ENCODE measurements at places on chromosomes 3 and 15.

GRCh38 chr3:149771652-149772271, 19.5 kb upstream of the COMMD2 start:
- DNase-seq: peak; percentile 23

DNA sequence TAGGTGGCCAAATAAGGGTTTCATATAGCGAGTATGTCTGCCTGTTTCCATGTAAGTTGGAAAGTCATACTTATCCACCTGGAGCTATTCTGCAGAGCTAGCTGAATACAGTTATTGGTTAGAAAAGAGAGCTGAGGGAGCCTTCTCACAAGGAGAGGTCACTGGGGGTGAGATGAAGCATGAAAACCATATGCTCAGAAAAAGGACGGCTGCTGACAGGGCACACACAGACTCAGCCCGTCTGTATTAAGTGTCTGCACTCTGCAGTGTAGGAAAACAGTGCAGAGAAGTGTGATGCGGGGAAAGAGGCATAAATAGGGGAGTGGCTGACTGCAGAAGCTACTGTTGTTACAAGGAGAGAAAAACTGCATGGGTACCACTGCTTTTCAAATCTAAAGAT, 58.2 kb downstream of the C3orf70 start:
- no peak for DNase-seq

DNA sequence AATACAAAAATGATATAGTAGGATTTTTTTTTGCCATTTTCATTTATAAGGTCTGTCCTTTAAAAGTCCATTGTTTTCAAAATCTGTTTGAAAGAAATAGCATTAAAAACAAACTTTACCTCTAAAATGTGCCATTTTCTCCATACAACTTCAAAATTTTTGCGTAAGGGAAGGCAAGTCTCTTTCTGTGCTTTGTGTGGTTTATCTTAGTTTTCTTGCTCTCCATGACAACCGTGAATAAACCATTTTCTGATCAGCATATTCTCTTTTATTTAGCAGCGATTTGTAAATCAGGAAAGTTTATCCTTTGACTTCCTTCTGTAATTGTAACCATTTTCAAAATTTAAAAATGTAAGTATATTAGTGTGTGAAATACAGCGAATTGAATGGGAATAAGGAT, 147.9 kb upstream of the CGNL1 start:
- no peak for DNase-seq

DNA sequence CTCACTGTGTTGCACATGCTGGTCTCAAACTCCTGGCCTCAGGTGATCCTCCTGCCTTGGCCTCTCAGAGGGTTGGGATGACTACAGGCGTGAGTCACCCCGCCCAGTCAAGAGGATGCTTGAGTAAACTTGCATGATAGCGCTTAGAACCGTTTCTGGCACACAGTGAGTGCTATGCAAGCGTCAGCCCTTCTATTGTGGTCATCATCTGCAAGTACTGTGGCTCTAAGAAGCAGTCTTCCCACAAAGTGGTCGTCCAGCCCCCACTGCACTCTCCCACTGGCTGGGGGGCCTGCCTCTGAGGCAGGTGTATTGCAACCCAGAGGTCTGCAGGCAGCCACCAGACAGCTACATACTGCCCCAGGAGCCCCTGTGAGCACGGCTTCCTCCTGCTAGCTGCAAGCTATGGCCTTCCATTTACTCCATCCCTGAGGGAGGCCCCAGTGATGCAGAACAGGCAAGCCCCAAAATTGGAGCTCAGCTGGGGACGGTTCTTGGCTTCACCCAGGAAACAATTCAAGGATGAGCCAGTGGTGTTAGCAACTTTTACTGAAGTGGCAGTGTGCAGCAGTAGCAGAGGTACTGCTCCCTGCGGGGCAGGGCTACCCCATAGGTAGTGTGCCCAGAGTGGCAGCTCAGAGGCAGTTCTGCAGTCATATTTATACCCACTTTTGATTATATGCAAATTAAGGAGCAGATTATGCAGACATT, 95.4 kb downstream of the LSM3 start:
- no peak for DNase-seq

- DNase-seq: peak; percentile 22
These were observed 189.2 kb upstream of the FEZF2 start for GRCh38 chr3:62562596-62562995.

DNA sequence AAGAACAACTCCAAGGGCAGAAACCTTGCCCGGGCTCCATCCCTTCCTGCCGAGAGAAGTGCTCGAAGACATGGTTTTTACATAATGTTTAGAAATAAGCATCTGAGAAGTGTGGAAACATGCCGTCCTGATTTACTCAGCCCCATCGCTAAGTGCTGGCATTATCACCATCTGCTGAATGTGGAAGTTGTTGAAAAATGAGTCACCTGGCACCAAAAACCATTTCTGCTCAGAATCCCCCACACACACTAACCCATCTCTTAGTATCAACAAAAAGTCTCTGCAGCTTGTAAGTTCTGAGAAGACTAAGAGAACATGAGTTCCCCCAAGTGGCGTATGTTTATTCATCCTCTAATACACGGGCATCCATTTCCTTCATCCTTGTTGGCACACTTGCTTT, 51.0 kb upstream of the ARL8B start:
- DNase-seq: no peak

GRCh38 chr3:13015286-13016082, 57.7 kb downstream of the IQSEC1 start:
- DNase-seq: no peak

- DNase-seq: peak; percentile 21
These were observed 515.9 kb downstream of the NLGN1 start for GRCh38 chr3:173913397-173913796.

- no peak for DNase-seq
These were observed 68.1 kb downstream of the TFRC start for GRCh38 chr3:196013587-196014487.

GRCh38 chr3:46915297-46915822, 37.8 kb downstream of the PTH1R start:
- no peak for DNase-seq

DNA sequence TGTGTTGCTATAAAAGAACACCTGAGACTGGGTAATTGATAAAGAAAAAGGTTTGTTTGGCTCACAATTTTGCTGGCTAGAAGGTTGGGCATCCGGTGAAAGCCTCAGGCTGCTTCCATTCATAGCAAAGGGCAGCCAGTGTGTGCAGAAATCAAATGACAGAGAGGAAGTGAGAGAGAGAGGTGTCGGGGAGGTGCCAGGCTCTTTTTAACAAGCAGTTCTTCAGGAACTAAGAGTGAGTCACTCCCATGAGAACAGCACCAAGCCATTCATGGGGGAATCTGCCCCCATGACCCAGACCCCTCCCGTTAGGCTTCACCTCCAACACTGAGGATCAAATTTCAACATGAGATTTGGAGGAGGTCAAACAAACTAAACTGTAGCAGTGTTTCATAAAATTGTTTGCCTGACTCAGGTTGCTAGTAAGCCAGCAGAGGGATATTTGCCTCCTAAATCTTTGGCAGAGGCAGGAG, 4.5 kb upstream of the PARP15 start:
- peak; percentile 92 for DNase-seq

GRCh38 chr3:36908647-36909180, 36.1 kb downstream of the TRANK1 start:
- DNase-seq: no peak

DNA sequence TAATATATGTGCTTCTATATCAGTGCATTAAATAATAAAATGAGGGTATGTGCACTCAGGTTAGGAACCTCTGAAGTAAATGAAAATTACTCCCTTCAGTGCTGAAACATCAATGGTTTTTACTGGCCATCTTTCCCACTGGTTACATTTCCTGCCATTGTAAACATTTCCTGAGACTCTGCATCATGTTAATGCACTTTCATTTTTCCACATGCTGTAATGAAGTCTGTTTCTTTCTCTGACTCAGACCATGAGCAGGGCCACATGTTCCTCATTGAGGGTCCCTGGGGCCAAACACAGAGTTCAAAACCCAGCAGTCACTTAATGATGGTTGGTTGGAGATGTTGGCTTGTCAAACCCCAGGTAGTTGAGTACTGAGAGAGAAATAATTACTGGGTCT, 15.3 kb downstream of the FAM3D start:
- DNase-seq: no peak

- DNase-seq: no peak
These were observed 67.6 kb upstream of the CFAP20DC start for GRCh38 chr3:59117396-59117795.

- DNase-seq: no peak
These were observed 124.2 kb downstream of the EEFSEC start for GRCh38 chr3:128277378-128278069.

GRCh38 chr3:47996440-47996839, 19.8 kb downstream of the MAP4 start:
- no peak for DNase-seq

DNA sequence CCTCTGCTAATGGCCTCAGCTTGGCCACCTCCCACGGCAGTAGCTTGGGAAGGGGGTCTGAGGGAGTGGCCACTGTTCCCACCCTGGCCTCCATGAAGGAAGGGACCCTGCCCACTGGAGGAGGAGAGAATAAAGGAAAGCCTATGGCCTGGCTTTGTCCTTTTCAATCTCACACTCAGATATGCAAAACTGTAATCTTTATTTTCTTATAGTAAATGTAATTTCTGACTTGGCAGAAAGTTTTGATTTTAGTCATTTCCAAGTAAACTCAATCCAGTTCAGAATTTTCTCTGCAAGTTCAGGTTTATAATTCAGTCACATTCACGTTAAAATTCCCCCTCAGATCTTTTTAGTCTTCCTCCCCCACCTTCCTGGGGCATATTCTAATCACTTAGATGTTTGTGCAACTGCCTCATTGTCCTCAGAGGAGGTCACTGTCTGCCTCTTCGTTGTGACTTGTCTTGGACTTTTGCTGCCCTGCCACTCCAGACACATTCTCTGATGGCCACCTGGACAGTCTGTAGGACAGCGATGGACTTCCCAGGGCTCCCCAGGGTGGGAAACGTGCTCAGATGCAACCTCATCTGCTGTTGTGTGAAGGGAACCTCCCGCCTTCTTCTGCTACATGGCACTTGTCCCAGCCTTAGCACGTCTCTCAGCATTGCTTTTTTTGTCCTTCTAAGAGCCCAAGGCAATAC, 222.8 kb upstream of the TBL1XR1 start:
- DNase-seq: no peak

GRCh38 chr3:19267040-19267439, 118.7 kb downstream of the KCNH8 start:
- no peak for DNase-seq

- peak; percentile 43 for DNase-seq
These were observed 22.0 kb upstream of the DOCK3 start for GRCh38 chr3:50652709-50653108.

DNA sequence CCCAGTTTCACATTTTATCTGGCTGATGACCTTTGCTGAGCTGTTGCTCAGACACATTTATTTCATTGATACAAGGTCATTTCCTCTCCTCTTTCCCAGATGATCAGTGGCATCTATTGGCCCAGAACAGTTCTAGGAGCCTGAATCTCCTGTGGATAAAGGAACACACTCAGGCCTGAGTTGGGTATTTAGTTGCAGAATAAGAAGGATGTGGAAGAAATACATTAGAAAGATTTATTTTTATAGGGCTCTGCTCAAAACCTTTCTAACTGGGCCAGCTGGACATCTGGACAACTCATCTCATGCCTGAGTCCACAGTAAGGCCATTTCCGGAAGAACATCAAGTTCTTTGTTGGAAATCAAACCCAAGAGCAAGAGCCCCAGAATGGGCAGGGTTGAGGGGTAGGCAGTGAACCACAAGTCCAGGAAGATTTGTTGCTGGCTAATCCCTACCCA, 19.7 kb upstream of the MFGE8 start:
- DNase-seq: no peak

DNA sequence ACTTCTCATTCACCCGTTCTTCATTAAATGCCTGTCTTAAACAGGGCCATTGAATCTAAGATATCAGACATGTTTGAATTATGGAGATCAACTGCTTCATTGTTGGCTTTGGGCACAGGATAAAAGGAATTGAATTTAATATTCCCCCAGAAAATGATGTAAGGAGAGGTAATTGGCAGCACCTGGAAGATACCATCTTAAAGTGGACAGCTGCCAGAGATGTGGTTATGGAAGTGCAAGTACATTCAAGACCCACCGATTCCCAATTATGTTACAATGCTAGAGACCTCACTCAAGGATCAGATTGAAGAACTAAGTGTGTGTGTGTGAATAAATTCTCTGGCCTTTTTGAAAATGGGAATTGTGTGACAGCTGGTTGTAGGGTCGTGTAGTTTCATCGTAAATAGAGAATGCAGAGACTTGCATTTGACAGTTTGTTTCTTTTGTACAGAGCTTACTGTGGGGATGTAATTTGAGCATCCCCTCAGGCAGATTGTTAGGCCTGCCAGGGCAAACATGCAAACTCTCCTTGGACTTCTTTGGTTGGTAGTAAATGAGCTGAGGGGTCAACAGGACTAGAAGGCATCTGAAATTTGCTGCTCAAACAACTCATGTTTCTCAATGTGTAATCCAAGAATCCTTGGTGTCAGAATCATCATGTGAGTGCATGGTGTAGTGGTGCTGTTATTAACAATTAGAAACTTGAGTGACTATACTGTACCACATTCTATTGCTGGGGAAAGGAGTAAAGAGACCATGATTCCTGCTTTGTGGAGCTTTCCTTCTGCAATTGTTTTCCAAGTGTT, 359.2 kb upstream of the THRB start:
- no peak for DNase-seq

DNA sequence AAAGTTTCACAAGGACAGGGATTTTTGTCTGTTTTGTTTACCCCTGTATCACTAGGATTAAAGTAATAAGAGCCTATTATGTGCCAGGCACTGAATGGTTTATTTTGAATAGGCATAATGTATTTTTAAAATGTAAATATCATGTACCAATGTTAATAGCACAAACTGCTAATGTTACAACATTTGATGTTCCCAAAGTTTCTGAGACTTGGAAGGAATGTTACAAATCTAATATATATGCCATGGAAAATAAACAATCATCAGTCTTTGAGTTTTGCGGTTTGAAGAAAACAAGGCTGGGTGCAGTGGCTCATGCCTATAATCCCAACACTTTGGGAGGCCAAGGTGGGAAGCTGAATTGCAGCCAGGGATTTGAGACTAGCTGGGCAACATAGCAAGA, 159.4 kb downstream of the CDIN1 start:
- DNase-seq: no peak

- no peak for DNase-seq
These were observed 24.8 kb downstream of the TMEM212 start for GRCh38 chr3:171867981-171868380.

DNA sequence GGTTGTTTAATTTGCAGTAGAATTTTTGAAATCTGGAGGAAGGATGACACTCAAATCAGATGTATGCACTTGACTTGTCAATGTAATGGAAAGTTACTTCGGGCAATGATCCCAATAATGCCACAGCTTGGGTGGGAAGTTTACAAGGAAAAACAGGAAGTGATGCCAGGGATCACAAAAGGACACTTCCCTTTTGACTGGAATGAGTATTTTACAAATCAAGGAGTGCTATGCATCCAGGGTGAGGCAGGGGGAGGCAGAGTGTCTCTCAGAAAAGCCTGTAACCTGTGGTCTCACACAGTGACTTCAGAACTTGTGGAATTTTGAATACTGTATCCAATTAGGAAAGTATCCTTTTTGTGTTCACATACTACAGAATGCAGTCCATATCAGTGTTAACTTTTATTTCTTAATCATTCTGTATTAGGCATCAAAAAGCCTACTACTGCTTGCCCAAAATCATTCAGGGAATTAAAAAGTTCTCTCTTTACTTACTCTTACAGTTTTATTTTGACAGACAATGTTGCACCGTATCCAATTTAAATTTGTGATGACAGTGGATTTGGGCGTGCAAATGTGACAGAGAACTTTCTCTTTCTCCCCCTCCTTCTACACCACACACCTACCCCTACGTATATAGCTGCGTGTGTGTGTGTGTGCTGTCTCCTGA, 445.1 kb downstream of the MECOM start:
- DNase-seq: peak; percentile 79
